Mammary epithelial cell (primary cell): ENCODE measurements at places on chromosomes 7 and 10.

GRCh38 chr10:53489335-53490182 is 717.0 kb upstream of the MBL2 start:
- no peak for DNase-seq

GRCh38 chr10:102367441-102367840 is 28.1 kb upstream of the NFKB2 start:
- DNase-seq: no peak

- DNase-seq: no peak
Measured at GRCh38 chr10:13068071-13068470, 31.9 kb upstream of the OPTN start.

DNA sequence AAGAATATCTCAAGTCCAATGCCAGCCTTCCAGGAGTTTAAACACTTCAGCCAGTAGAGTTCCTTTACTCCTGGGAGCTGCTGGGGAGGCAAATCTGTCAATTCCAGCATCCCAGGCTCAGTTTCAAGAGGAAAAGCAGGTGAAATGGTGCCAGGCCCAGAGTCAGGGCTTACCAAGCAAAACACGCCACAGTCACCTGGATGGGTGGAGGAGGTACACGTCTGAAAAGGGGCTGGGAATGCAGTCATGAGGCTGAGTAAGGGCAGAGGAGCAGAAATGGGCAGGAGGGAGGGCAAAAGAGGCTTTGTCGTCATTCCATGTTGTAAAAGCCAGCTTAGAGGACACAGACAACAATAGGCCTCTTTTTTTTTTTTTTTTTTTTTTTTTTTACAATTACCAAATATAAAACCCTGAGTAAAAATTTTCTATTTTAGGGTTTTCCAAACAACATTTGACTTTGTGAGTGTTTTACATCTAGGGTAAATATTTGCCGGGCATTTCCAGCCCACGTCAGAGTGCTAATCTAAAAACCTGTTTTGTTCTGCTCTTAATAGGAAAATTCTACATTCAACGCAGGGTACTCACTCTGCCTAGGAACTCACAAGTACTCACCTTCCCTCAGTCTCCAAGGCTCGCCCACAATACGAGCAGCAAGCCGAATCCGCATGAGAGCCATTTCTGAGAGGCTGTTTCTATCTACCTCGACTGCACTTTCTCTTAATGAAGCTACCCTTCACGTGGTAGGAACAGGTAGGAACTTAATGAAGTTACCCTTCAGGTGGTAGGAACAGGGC is 21.2 kb downstream of the GFRA1 start:
- no peak for DNase-seq

GRCh38 chr10:102641402-102641801 is 2.9 kb upstream of the TRIM8 start:
- DNase-seq: no peak

- peak; percentile 57 for DNase-seq
Measured at GRCh38 chr7:139645572-139646523, 122.4 kb downstream of the CLEC2L start.

- DNase-seq: no peak
Measured at GRCh38 chr7:77232467-77232866, 32.8 kb upstream of the FGL2 start.

- no peak for DNase-seq
Measured at GRCh38 chr7:92276460-92276864, 30.7 kb downstream of the ANKIB1 start.

DNA sequence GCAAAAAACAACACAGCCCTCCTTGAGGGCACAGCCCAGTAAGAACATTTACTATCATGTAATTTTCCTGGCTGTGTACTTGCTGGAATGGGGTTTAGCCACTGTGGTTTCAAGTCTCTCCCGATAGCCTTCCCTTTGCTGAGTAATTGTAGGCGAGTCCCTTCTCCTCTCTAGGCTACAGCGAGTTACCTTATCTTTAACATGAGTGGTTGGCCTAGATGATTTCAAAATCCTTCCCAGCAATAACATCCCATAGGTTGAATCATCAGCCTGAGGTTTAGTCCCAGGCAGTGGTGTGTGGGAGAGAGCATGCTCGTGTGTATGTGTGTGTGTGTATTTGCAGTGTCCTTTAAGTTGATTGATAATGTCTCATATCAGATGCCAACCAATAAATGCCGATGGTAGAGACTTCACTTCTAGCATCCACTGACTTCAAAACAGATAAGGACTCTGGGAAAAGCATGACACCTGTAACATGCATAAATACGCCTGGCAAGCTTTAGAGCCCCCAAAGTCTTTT is 142.9 kb upstream of the ZMIZ1 start:
- peak; percentile 97 for DNase-seq

DNA sequence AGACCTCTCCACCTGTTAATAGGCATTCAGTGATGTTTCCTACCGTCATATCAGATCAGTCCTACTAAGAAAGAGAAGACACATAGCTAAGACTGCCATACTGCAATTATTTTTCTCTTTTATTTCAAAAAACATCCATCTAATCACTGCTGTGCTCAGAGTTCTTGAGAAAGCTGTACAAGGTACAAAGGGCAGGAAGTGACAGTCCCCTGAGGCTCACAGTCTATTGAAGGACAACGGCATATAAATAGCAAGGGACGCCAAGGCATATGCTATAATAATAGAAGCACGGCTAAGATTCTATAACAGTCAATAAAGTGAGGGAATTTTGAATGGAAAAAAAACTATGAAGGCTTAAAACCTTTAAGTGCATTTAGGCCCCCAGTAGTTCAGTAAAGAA is 415.3 kb upstream of the NRP1 start:
- DNase-seq: no peak

DNA sequence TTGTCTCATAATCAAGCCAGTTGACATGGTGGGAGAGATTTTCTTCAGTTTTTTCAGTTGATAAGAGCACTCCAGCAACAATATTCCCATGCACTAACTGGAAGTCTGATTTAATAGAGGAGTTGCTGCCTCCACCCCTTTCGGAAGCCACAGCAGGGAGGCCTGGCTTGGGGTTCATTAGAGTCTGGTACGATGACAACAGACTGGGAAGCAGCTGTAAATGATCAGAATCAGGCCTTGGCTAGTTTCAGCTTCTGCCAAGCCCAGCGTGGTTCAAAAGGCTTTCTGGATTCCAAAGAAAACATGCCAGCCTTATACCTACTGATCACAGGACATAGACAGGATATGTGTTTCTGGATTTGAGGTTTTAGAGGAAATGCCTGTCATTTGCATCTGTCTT is 274.0 kb downstream of the CSTF2T start:
- DNase-seq: no peak

DNA sequence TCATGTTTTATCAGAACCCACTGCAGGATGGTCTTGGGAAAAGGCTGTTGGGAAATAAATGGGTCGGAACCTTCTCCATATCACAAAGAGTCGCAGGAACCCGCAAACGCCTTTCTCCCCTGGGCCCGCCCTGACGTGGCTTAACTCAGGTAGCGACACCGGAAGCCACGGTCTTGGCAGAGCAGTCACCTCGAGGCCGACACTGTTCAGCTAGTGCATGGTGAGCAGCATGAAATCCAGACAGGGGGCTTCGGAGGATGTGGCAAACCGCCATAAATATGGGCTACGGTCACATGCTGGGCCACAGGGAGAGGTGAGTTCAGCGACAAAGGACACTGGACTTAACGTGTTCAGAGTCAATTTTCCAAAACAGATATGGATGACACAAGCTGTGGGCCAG is 421.9 kb downstream of the PTPRN2 start:
- DNase-seq: no peak

- DNase-seq: no peak
Measured at GRCh38 chr7:123993996-123994395, 38.9 kb downstream of the TMEM229A start.

DNA sequence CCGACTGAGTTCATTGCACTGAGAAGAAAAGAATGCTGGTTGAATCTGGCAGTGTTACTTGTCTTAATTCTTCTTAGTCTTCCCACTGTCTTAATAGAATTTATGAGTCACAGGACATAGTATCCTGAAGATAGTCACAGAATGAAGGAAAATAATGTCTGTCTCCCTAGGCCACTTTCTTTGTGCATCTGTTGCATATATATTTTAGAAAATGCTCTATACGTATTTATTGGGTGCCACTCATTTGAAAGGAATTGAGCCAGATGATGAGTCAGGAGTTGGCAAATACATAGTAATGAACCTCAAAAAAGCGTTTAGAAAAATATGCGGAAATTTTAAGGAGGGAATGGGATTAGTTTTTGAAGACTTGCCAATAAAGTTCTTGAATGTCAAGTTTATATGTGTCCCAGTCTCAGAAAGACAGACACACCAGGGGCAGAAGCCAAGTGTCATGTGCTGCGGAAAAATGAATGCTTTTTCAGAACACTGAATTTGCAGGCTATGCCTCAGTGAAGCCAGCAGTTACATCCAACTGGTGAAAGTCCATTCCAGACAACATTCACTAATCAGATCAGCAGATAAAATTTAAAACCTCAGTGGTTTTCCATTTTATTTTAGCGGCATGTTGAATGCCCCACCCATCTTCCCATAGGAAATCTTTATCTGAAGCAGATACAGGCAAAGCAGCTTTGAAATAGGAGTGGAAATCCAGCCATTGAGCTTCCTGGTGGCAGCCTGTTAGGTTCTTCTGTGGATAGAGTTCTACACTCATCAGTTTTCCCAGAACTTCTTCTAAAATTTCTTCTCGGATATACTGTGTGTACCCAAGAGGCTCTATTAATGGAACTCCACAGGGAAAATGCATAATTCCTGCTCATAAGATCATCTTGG is 308.4 kb downstream of the BICC1 start:
- DNase-seq: peak; percentile 57

DNA sequence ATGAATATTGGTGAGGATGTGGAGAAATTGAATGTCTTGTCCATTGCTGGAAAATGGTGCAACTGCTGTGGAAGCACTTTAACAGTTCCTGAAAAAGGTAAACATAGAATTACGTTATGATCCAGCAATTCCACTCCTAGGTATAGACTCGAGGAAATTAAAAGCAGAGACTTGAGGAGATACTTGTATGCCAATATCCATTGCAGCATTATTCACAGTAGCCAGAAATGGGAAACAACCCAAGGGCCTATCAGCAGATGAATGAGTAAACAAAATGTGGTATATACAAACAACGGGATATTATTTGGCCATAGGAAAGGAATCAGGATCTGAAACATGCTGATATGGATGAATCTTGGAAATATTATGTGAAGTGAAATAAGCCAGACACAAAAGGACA is 32.5 kb upstream of the MTURN start:
- DNase-seq: no peak

GRCh38 chr7:117448655-117449054 is 21.4 kb upstream of the ASZ1 start:
- DNase-seq: peak; percentile 70

DNA sequence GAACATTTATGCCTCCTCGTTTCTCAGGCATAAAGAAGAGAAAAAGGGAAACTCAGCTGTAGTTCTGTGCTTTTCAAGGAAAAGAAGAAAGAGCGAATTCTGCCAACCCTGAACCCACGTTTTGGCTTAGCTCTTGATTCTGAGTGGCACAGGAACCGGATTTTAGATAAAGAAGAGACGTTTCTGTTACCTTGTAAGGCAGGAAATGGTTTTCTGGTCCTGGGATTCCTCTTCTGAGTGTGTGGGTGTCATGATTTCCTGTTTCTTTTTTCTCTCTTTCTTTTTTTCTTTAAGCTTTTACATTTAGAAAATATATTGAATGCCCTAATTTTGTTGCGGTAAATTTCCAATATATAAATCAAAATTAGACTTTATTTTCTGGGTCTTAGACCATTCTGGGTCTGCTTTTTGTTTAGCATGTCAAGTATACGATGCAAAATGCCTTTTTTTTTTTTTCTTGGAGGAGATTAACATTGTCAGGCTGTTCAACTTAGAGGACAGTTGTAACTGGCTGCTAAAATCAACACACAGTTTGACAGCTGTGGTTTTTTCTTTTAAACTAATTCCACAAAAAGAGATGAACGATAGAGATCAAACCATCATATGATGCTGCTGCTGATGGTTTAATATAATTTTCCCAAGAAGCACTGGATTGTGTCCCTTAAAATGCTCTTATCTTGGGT is 190.8 kb downstream of the GATA3 start:
- DNase-seq: no peak

DNA sequence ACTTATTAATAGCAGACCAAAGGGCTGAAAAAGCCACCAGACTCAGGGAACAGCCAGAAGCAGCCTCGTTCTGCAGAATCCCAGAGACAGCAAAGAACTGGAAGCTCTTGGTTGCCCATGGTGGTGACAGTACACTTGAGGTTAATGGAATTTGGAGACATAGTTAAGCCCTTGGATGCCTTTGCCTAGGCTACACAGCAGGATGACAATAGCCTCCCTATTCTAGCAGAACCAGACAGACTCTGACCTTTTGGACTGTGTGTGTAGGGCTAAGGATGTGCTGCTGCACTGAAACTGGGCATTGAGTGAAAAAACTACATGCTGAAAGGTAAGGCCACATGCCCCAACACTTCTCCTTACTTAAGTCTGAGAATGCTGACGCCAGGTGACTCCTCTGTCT is 22.7 kb downstream of the OTUD1 start:
- DNase-seq: no peak
